ENCODE measurements at places on chromosomes 6 and 20.
A peak's percentile ranks its signal among the peaks of the same experiment; 100 is the strongest.

DNA sequence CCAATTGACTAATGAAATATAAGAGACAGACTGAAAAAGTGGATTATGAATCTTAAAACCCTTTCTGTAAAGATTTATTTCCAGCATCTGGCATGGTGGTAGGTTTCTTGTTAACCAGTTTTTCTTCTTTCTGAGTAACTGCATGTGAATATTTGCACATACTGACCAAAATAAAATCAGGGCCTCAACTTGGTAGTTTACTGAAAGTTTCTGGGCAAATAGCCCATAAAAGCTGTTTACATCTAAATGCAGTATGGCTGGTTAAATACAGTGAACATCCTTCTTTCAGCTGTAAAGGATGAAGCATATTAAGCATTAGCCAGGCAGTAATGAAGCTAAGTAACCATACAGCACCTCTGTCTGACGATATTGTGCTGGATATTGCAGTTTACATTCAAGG is 83.6 kb upstream of the EYS start:
- DNase-seq, result no peak

GRCh38 chr6:121344539-121344938 is 10.3 kb upstream of the TBC1D32 start:
- no peak for DNase-seq

DNA sequence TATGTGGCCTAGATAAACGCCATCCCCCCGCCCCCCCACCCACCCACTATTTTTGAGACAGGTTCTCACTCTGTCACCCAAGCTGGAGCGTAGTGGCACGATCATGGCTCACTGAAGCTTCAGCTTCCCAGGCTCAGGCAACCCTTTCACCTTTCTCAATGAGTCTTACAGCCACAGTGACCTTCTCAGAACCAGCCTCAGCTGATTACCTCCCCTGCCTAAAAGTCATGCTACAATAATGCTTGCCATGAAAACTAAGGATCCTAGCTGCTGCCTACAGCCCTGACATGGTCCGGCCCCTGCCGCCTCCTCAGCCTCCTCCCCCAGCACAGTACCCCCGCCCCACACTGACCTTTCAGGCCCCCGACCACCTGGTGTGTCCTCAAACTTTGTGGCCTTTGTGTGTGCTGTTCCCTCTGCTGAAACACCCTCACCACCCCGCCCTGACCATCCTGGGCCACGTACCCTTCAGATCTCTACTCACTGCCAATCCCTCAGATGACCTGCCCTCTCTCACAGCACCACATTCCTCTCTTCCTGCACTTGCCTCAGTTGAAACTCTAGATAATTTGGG is 31.3 kb downstream of the PNPLA1 start:
- DNase-seq, result no peak

DNA sequence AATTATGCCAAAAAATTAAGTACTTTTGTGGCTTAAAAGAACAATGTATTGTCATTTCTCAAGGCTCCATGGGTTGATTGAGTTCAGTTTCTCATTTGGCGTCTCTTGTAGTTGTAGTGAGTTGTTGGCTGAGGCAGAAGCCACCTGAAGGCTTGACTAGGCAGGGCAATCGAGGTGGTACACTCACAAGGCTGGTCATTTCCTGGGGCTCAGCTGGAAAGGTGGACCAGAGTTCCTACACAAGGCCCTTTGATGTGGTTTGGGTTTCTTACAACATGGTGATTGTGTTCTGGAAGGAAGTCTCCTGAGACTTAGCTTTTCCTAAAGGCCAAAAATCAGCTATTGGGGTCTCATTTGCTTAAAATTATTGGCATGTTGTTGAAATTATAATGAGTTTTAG is 22.6 kb downstream of the MAS1 start:
- peak; percentile 14 for DNase-seq

DNA sequence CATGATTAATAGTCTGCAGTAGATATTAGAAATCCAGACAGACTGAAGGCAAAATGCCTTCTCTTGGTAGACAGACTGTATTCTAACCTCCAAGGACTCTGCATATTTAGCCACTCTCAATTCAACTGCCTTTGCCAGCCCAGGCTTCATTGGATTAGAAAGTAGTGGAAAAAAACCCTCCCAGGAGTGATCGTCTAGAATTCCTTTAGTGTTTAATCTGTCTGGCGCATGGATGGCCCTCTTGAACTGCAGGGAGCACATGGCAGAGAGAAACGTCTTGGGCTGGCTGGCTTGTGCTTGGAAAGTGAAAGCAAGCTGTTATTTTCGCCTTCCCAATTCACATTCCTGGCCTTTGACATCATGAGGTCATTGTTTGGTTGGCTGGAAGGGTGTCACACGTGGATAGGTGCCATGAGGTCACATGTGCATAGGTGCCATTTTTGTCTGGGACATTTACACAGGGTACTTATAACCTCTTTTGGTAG is 30.9 kb upstream of the NEDD9 start:
- DNase-seq, result peak; percentile 31

DNA sequence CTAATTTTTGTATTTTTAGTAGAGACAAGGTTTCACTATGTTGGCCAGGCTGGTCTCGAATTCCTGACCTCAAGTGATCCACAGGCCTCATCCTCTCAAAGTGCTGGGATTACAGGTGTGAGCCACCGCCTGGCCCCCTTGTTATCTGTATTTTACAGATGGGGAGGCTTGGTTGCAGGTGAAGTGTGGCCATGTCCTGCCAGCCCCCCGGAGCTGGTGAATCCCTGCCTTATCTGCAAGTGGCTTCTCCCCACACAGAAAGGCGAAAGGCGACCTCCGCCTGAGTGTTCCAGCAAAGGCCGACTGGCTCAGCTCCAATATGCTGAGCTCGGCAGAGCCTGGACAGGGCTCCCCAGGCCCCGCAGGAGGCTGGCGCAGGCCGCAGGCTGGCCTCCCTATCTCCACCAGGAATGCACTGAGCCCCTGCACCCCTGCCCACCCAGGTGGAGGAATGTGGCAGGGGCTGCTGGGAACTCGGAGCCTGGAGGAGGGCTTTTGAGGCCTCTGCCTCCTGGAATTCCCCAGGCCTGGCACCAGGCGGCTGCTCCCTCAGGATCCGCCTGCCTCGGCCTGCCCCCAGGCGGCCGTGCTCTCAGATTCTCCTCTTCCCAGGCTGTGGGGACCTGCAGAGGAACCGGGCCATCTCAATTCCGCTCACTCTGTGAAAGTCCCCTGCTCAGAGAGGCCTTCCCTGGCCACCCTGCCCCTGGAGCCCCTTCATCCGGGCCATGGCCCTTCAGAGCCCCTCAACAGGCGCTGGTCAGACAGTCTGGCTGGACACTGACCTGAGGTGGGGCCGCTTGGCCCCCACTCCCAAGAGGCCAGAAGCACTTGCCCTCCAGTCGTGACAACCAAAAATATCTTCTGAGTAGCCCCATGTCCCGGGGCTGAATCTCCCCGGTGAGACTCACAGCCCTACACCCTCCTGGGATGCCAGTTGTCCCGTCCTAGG is 9.3 kb upstream of the LAMA5 start:
- DNase-seq, result peak; percentile 76

- DNase-seq, result peak; percentile 33
Measured at GRCh38 chr20:58228484-58229197, at the start of gene ANKRD60. ANKRD60 (minus strand) TSS chr20:58228653; CDS start chr20:58228653, 0 bp downstream.

- DNase-seq, result no peak
Measured at GRCh38 chr20:63702036-63702665, 5.6 kb downstream of the ARFRP1 start.

GRCh38 chr6:158150701-158151100 is 17.4 kb downstream of the SERAC1 start:
- DNase-seq, result peak; percentile 82
